ENCODE measurements at places on chromosomes 7 and 10. TPM values are rescaled to one million over a fixed set of nuclear protein-coding genes. Genes with fewer than 3 reads are reported as not detected.

TEX47 gene
- not detected for total RNA-seq

MMD2 gene
- not detected for total RNA-seq

CXCL12 gene
- total RNA-seq: 3.6 TPM

CD36 gene
- total RNA-seq: 0.23 TPM

GLI3 gene
- 141 TPM for total RNA-seq

CHRM2 gene
- total RNA-seq: 0.14 TPM

SEMA3D gene
- 26.3 TPM for total RNA-seq

All from neural crest cell (in vitro differentiated cells).